Fibroblast of skin of right biceps (primary cell): ENCODE measurements at places on chromosomes 11 and 22.

- DNase-seq = peak; percentile 20
Measured at GRCh38 chr11:74397501-74398243, 561 bp downstream of the PGM2L1 start.

GRCh38 chr11:123060277-123061000 lies 1.5 kb downstream of the HSPA8 start:
- no peak for DNase-seq

DNA sequence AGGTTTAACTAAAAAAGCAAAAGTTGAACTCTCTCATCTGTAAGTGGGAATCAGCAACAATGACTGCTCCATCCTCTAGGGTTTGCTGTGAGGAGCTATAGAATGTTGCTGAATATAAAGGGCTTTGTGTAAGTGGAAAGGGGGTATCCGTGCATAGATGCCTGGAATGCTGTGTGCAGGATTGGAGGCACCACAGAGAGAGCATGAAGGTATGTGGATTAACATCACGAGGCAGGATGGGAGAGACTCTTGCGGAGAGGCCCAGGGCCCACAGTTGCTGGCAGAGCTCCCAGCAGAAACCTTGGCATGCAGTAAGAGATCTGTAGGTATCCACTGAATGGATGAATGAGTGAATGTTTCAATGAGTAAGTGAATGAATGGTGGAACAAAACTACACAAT lies 298.7 kb upstream of the DDI1 start:
- DNase-seq = no peak

DNA sequence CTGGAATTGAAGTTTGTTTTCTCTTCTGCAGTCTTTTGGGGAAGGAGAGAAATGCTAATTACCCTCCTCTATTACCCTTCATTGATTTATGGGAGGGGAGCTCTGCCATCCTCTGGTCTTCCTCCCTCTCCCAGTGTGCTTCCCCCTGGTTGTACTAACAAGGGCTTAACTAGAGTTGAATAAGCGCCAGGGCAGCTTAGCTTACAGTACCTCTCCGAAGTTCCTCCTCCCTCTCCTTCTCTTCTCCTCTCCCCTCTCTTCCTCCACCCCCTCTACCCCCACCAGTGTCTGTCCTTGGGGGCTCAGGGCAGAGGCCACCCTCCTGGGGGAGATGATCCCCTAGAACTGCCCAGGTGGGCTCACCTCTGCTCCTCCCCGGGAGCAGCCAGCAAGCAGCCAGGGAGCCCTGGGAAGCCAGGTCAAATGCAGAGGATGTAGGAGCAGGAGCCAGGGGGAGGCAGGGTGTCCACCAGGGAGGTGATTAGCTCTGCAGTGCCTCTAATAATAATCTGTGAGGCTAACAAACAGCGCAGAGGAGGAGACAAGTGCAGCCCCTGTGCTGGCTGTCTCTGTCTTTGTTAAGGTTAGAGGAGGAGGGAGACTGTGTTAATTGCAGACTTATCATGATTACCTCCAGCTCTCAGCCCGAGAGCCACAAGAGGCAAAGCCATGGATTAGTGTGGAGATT lies 191.6 kb upstream of the CADM1 start:
- DNase-seq = no peak

GRCh38 chr22:41092023-41092817 lies at the start of gene EP300:
TSS of gene EP300 (plus strand) at chr22:41092592. CDS start at chr22:41093005, 413 bp downstream.
- peak; percentile 88 for DNase-seq

- DNase-seq = peak; percentile 24
Measured at GRCh38 chr11:64357904-64358535, 942 bp upstream of the RPS6KA4 start.

DNA sequence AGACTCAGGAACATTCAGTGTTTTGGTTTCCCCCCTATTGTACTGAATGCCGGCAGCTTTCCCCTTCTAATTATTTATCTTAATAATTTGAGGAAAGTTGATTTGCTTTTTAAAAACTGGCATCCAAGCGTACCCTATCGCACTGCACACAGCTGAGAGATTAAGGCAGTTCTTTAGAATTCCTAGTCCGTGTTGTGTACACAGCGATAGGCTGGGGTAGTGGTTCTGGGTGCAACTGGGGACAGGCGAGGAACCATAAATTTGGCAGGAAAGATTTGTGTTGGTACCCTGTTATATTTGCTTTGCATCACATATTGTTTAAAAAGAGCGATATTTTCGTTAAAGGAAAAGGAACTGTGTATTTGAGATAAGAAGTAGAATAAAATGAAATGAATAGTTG lies 39.2 kb downstream of the PTPRJ start:
- no peak for DNase-seq

DNA sequence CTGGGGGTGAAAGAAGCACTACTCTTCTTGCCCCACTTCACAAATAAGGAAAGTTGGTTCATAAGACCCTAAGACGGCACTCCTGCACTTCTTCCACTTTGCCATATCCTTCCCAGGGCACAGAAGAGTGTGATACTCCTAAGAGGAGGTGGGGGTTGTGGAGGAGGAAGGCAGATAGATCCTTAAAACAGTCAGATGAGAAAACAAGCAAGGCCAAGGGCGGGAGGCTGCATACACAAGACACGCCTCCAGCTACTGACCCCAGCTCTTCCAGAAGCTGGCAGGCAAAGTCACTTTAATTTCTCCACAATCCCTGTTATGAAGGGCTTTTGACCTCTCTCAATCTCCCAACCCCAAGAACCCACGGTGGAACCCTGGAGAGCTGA lies 1.6 kb upstream of the CHRM4 start:
- no peak for DNase-seq

DNA sequence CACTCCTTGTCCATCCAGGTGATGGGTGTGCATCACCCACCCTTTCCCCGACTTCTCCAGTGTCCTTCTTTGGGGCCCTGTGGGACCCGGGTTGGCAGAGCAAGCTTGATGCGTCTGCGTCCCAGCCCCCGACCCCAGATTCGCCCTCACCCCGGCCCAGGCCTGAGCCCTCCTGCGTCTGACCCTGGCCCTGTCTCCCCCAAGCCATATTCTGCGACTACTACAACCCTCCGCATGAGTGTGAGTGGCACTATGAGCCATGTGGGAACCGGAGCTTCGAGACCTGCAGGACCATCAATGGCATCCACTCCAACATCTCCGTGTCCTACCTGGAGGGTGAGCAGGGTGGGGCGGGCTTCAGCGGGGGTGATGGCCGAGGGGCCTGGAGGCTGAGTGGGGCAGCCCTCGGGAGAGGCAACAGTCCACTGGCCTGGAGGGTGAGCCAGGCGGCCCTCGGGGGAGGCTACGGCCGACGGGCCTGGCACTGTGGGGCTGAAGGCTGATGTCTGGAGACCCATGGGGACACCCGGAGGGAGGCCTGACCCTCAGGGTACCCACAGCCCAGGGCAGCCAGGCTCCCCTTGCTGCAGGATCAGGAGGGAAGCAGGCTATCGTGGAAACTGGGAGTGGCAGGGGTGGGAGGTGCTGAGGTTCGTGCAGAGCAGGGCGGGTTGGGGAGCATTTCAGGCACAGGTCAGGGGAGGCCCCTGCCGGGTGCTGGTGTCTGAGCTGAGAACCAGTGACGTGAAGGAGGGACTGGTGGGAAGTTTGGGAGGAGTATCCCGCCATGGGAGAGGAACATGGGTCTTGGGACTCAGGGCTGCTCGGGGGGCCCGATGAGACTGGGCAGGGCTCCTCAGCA lies 15.3 kb downstream of the MUC2 start:
- DNase-seq = no peak

GRCh38 chr11:69524291-69524882 lies 42.9 kb downstream of the LINC01488 start:
- peak; percentile 52 for DNase-seq

GRCh38 chr11:79237703-79238102 lies 203.1 kb downstream of the TENM4 start:
- DNase-seq = peak; percentile 91

DNA sequence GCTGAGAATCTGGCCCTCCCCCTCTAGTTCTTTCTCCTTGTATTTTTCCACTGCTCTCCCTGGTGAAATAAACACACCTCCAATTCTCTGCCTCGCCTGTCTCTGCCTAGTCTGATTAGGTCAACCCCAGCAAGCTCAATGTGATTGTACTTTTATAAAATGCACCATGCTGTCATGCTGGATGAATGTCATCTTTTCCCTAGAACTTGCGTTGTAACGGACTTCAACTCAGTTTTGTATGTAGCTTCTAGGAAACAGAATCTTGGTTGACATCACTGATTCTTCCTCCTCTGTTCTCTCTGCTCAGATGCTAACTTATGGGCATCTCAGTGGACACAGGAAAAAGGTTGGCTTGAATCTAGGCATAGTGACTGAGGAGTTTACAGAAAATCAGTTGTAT lies 261.9 kb upstream of the ISX start:
- no peak for DNase-seq
